Cardiac fibroblast (primary cell): ENCODE measurements at places on chromosomes 2 and 18.

- no peak for DNase-seq
Observed at GRCh38 chr2:201924453-201924852, 109.2 kb upstream of the FZD7 start.

GRCh38 chr2:67997528-67997900 is 65.3 kb downstream of the C1D start:
- DNase-seq = peak; percentile 16

DNA sequence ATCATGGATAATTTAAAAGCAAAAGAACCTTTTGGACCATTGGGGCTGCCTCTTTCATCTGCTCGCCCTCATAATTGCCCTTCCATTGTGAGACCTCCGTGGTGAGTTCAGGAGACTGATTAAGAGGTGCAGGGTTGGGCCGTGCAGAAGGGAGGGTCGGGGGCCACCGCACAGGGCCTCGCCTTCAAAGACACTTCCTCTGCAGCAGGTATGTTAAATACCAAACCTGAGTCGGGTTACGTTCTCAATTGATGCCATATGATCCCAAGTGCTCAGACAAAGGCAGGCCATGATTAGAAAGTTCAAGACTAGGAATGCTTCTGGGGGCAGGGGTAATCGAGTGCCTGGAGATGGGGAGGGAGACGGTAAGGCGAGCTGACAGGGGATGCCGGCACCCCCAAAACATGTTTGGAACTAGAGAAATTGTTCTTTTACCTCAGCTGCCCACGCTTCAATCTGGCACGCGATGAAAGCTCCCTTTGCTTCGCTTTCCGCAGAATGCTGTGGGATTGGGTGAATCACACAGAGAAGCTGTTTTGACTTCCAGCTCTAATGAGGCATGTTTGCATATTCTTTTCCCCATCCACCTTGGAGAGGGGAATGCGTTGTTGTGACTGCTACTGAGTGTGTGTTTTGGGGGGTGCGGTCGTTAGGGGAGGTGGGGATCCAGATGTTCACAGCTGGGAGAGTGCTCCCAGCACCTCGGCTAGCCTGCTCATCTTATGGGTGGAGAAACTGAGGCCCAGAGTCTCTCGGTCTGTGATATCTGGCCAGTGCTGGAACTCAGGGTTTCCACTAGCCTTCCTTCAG is 309.1 kb downstream of the MYCN start:
- DNase-seq = no peak

GRCh38 chr18:58694221-58694620 is 23.0 kb downstream of the MALT1 start:
- DNase-seq = no peak

DNA sequence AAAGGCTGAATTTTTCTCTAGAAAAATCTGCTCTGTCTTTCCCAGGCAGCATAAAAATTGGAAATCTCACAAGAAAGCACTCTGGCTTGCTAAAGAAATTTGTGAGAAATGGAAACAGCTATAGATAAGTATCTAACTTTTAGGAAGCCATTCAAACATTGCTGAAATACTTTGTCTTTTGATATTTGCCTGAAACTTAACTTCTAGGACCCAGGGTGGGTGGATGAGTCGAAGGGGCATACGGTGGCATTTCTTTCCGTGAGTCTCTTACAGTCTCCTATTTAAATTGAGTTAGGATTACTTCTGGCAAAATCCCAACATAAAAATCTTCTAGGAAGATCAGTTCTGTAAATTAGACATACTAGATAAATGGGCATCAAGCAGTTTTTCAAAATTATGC is 532 bp upstream of the COL3A1 start:
- DNase-seq = no peak

DNA sequence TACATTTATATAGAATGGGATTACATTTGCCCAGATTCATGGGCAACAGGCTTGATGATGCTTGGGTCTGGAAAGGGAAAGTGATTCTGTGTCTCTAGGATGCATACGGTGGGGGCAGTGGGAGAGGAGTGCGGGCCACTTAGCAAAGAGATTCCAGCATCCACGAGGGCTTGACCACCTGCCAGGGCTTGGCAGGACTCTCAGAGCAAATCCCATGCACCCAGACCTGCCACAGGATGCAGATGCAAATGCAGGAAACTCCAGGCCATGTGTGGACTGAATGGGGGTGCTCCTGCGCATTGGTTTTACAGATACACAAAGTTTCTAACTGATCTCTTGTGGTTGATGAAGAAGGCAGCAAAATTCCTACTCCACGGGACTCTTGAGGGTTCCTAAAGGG is 334.7 kb downstream of the CYRIA start:
- no peak for DNase-seq

GRCh38 chr2:161059388-161059787 is 100.8 kb upstream of the TANK start:
- DNase-seq = no peak

DNA sequence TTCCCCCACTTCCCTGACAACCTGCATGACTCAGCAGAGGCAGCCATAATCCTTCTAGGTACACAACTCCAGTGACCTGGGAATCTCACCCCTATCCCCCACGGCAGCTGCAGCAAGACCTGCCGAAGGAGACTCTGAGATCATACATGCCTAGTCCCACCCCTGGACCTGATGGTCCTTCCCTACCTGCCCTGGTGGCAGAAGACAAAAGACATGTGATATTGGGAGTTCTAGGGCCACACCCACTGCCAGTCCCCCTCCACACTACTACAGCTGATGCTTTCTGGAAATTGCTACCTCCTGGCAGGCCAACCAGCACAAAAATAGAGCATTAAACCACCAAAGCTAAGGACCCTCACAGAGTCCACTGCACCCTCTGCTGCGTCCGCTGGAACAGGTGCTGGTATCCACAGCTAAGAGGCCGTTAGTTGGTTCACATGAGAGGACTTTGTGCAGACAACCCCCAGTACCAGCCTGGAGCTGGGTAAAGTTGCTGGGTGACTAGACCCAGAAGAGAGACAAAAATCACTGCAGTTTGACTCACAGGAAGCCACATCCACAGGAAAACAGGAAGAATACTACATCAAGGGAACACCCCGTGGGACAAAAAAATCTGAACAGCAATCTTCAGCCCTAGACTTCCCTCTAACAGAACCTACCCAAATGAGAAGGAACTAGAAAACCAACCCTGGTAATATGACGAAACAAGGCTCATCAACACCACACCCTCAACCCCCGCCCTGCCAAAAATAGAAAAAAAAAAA is 12.5 kb downstream of the MARCO start:
- no peak for DNase-seq

DNA sequence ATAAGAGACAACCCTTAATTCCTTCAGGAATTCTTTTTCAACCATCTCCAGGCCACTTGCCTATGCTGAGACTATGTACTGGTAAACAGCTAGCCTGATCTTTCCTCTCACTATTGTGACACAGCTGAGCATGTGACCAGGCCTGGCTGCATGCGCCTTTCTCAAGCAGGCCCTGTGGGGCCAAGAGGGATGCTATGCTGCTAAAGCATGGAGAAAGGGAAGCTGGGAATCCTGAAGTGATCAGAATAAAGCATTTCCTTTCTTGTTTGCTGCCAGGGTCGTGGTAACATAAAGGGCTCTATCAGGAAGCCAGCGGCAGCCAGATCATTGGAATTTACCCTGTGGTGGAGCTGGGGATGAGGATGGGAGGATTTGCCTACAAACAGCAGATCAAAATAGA is 29.8 kb upstream of the LCLAT1 start:
- peak; percentile 54 for DNase-seq

GRCh38 chr2:7971841-7972240 is 710.0 kb upstream of the ID2 start:
- DNase-seq = no peak

DNA sequence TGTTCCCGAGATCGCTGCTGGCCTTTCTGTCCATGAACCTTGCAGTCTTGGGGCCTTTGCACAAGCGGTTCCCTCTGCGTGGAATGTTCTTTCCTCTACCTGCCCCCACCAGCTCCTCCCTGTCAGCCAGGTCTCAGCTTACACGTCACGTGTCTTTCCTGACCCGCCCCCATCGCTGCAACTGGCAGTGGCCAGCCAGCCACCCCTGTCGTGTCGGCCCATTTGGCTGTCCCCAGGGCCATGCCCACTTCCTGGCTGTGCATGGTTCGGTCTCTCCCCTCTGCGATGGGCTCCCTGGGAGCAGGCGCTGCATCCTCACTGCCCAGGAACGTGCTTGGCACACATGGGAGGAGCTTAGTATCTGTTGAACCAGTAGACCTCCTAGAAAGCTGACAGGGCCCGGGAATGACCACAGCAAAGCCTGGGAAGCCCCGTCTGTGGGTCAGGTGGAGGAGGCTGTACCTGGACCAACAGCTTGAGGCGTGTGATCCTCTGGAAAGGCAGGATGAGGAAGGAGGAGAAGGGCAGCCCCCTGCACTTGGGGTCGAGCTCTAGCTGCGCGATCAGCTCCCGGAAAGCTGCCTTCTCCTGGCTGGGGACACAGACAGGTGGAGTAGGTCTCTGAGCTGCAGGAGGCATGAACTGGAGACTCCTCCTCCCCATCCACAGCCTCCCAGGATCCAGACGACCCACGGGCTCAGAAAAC is 21.0 kb downstream of the SNORC start:
- DNase-seq = peak; percentile 23

GRCh38 chr18:12278741-12279682 is 24.9 kb downstream of the CIDEA start:
- peak; percentile 97 for DNase-seq

DNA sequence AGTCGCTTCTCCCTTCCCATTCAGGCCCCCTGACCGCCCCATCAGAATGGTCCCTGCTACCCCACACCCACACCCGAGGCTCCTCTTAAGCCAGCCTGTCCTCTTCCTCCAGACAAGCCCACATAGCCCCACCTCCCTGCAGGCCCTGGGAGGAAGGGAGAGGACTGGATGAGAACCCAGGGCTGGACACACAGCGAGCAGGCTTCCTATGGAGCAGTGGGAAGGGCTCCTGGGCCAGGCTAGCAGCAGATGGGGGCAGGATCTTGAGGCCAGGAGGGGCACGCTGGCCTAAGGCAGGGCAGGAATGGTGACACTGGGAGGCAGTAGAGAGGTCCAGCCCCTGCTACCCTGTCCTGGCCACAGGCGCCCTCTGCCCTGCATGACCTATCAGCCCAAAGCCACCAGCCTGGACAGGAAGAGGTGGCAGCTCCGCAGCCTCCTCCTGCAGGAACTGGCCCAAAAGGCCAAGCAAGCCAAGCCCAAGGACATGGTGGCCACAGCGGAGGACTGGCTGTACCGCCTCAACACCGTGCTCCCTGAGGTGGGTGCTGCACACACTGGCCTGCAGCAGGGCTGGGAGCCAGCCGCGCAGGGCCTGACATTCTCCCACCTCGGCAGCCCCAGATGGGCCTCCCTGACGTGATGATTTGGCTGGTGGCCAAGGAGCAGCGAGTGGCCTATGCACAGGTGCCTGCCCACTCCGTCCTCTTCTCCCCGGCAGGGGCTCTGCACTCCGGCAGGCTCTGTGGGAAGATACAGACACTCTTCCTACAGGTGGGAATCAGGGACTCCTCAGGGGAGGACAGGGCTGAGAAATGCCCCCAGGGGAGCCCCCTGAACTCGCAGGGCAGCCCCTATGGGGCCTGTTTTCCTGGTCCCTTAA is 43.3 kb downstream of the FER1L5 start:
- DNase-seq = peak; percentile 62

- DNase-seq = no peak
Observed at GRCh38 chr2:218452079-218452478, 33.2 kb downstream of the VIL1 start.

GRCh38 chr2:187377340-187377739 is 70.7 kb downstream of the CALCRL start:
- no peak for DNase-seq

GRCh38 chr2:130756053-130756873 is 923 bp downstream of the AMER3 start:
- no peak for DNase-seq

- no peak for DNase-seq
Observed at GRCh38 chr2:100206731-100207255, 64.4 kb upstream of the AFF3 start.
